ENCODE measurements at places on chromosomes 1 and 21. TPM values are rescaled to one million over a fixed set of nuclear protein-coding genes. Genes with fewer than 3 reads are reported as not detected.

Gene MMEL1
- total RNA-seq, result not detected

- DNase-seq, result no peak
These were observed 78.9 kb downstream of the DENND1B start for GRCh38 chr1:197696372-197696771.

GRCh38 chr1:218671573-218671972 is 326.4 kb downstream of the TGFB2 start:
- no peak for DNase-seq

Gene ACAP3
- total RNA-seq, result 47.4 TPM

DNA sequence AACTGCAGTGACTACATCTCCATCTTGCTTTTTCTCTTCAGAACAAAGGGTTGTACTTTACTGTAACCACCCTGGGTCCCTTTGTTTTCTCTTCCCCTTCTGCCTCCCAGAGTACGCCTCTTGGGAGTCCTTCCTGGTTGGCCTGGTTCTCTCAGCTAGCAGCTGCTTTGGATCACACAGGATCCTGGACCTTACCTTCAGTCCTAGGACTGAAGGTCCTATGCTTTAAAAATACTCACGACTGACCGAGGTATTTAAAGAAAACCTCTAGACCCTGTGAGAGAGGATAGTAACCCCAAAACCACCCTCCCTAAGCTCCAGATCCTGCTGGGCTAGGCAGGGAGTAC is 4.8 kb downstream of the TRIM45 start:
- DNase-seq, result no peak

Gene DVL1
- 44.8 TPM for total RNA-seq

GRCh38 chr1:43451157-43451591 is 2.6 kb downstream of the HYI start:
- no peak for DNase-seq

DNA sequence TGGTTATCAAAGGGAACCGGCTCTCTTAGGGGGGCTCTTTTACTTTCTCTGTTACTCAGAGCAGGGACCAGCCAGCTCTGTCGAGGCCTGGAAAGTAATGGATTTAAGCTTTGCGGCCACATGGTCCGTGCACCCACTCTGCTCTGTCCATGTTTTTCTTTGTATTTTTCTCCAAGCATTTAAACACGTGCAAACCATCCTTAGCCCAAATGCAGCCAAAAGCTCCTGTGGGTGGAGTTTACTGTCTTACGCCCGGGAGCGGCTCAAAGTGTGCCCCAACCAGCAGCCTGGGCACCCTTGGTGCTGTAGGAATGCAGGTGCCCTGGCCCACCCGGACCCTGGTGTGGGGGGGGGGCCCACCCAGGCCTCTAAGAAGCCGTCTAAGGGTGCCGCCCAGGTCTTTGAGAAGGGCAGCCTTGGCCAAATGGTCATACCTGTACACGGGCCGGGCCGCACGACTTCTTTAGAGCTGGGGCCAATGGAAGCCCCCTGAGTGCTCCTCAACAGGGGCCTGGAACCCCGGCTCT is 29.2 kb upstream of the POFUT2 start:
- DNase-seq, result peak; percentile 49

DNA sequence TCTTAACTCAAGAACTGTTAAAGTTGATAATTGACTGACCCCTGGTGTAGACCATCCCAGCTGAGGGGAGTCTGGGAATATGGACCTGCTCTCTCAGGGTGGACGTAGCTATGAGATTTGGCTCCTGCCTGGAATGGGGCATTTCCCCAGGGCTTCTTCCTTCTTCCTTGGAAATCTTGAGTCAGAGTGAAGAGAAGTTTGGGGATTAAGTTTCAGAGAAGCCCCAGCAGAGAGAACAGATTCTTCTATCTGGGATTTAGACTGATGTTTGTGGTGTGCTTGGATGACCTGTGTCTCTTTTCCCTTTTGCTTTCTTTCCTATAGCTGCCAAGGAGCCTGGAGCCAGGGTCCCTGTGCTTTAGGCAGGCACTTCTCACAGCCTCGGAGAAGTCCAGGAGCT is 13.2 kb downstream of the AKR1A1 start:
- DNase-seq, result no peak

DNA sequence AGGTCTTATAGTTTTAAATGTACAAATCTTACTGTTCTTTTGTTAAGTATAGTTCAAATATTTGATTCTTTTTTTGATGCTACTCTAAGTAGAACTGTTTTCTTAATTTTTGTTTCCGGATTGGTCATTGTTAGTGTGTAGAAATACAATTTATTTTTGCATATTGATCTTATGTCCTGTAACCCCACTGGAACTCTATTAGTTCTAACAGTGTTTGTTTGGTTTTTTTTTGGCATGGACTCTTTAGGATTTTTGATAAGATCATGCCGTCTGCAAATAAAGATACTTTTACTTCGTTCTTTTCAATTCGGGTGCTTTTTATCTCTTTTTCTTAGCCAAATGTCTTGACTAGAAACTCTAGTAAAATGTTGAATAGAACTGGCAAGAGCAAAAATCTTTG is 26.5 kb downstream of the GDAP2 start:
- DNase-seq, result no peak

DNA sequence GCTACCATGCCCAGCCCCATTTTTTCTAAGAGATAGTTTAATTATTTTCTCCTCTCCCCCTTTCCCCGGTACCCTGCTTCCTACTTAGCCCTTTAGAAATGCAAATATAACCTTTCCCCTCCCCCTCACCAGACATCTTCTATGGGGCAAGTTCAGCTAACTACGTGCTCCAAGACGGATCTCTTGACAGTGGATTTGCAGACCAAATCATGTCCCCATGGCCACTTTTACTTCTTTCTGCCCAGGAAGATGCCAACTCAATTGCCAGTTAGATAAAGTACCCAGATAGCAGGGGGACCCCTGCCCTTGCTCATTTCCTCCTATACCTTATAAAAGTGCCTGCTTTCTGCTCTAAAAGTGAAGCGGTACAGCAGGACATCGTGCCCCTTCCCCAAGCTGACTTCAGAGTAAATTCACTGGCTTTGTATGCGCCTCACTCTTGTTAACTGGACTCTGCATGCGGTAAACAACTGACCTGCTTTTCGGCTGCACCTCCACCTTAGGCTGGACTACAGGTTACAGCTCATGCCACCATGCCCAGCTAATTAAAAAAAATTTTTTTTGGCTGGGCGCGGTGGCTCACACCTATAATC is 7.4 kb downstream of the DNAJC11 start:
- DNase-seq, result no peak

DNA sequence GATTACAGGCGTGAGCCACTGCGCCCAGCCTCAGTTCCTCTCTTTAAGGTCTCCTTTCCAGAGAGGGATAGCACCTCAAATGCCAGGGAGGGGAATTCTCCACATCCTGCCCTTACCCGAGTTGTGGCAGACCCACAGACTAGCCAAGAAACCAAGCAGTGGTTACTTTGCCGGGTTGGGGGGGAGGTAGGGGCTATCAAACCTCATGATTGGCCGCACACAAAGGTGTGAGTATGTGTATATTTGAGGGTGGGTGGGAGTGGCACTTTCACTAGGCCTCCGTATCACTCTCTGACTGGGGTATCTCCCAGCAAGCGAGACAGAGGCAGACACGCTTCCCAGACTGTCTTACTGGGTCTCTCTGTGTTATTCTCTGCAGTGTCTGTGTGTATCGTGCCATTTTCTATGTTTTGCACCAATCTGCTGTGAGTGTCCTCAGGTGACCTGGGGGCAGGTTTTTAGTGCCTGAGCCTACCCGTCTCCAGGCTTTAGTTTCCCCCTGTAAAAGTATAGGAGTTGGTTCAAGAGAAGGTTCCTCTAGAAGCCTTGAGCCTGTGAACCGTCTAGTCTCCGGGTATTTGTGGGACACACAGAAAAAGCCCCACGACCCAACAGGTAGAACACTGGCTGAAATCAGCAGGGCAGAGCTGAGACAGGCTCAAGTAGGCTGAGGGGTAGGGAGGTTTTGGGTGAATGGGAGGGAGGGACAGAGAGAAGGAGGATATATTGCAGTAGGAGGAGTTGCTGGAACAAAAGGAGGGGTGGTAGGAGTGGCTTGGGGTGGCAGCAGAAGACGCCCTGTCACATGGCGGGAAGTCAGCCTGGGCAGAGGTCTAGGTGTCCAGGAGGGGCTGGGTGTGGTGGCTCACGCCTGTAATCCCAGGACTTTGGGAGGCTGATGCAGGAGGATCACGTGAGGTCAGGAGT is 10.3 kb downstream of the LMNA start:
- no peak for DNase-seq

- no peak for DNase-seq
These were observed 28.5 kb upstream of the EPS8L3 start for GRCh38 chr1:109792056-109792831.

DNA sequence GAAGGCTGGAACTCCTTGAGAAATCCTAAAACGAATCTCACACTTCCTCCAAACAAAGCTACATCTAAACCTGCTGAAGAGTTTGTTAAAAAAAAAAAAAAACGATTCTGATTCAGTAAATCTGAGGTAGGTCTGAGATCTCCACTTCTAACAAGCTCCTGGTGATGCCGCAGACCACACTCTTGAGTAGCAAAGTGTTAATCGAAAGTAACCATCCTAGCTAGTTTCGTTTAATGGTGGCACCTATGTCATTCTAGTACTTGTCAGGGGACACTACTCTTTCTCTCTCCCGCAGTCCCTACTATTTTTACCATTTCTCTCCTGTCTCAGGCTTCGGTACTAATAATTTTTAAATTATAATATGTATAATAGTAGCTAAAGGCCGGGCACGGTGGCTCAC is 2.1 kb downstream of the CLCC1 start:
- no peak for DNase-seq

DNA sequence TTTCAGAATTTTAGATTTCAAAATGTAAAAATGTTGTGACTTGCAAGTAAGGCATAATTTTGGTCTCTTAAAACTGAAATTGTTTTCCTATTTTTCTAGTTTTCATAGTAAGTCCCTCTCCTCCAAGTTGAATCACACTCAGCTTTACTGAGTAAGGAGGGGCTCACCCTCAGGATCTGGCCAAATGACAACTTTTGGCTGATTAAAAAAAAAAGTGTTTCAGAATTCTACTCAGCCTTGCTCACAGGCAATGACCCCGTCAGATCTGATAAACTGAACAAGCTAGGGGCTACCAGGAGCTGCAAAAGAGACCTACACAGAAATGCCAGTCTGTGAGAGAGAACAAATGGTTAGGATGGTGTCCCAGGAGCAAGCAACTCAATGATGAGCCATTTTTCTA is 159.8 kb downstream of the PBX1 start:
- DNase-seq, result no peak

DNA sequence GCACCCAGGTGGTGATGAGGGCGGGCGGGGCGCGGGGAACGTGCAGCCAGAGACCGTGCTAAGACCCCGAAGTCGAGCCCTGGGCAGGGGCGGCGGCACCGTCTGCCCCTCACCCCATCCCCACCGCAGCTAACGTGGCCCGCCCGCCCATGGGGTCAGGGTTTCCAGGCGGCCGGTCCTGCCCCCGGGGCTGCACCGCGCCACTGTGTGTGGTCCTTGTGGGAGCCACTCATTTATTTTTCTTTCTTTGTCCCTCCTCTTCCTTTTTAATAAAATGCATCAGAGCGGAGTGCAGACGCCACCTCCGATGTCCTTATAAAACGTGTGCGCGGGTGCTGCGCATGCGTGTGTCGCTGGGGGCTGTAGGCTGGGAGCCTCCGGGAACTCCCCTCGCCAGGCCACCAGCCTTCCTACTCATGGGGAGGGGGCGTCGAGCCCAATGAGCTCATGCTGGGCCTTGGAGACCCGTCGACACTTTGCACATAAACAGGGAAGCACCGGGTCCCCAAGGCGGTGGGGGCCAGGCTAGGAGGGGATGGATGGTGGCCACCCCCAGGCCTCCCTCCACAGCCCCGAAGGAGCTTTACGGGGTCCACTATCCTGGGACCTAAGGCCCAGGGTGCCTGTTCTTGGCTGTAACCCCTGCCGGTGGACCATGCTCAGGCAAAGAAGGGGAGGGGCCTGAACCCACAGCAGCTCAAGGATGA is 59.9 kb downstream of the WNT9A start:
- peak; percentile 78 for DNase-seq

DNA sequence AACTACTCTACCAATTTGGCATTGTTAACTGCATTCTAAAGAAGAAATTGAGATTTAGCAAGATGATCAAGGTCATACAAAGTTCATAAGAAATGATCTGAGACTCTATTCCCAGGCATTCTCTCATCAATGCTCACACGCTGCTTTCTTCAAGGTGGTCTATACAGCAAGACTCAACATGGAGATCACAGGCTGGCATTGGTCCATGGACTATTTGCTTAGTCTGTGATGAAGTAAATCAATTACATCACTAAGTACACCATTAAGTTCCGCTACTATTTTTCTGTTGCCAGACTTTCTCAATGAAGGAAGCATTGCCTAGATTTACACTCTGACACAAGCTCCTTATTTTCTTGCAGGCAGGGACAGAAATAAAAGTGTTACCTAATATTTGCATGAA is 51.9 kb upstream of the CYP2J2 start:
- no peak for DNase-seq

Gene OR2L8
- 2.8 TPM for total RNA-seq

Gene GUCA2A
- total RNA-seq, result not detected

DNA sequence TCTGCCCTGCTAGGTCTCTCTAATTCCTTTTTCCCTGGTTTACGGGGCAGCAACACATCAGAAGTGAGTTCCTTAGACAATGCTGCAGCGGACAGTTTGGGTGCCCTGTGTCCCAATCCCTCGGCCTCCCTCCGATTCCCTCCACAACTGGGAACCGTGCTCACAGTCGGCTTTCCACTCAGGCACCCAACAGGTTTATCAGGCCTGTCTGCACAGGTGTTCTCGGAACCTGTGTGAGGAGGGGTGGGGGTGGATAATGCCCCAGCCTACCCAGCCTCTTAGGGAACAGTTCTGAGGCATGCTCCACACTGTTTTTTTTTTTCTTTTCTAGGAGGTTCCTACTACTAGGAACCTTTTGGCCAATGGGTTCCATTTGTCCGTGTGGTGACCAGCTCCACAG is 131.2 kb downstream of the DISC1 start:
- no peak for DNase-seq

Gene CAPN8
- total RNA-seq, result not detected

- peak; percentile 90 for DNase-seq
These were observed 3.0 kb upstream of the SDE2 start for GRCh38 chr1:226001963-226002666.
